A673 (cell line): ENCODE measurements at places on chromosomes 16 and 17. TPM values are rescaled to one million over a fixed set of nuclear protein-coding genes. Genes with fewer than 3 reads are reported as not detected.

DNA sequence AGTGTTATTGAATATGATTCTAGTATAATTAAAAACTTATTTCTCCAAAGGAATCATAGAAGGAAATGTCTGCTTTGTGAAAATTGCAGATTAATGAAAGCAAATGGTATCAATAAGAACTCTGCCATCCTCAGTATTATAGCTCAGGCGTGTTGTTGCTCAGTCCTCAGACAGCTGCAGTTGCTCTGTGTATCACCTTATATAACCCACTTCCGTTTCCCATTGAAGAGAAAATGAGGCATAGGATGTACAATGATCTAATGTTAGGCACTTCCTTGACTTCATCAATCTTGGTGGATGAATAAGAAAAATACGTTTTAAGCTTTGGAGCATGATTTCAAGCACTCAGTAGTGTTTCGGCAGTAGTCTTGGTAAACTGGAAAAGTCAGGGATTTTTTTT, 14.1 kb downstream of the MFSD11 start:
- no peaks in the 10 kb centered on the region for H3K4me1 ChIP-seq
- H3K27ac ChIP-seq, result no peak overlapping the region
- H3K4me3 ChIP-seq, result no peak overlapping the region
- DNase-seq, result no peak
- peaks cover 9% of the 10 kb centered on the region for H3K36me3 ChIP-seq
- no peaks in the 10 kb centered on the region for H3K27me3 ChIP-seq

- no peak overlapping the region for H3K27ac ChIP-seq
- H3K36me3 ChIP-seq, result peaks cover 94% of the 10 kb centered on the region
- H3K27me3 ChIP-seq, result no peaks in the 10 kb centered on the region
- H3K4me1 ChIP-seq, result no peaks in the 10 kb centered on the region
- H3K4me3 ChIP-seq, result no peak overlapping the region
- peak; percentile 82 for DNase-seq
Observed at GRCh38 chr17:47978324-47978723, 7.4 kb downstream of the CDK5RAP3 start.

ARHGAP23 gene
- total RNA-seq, result 19.0 and 24.9 TPM in 2 replicates

- H3K27me3 ChIP-seq, result no peaks in the 10 kb centered on the region
- no peak for DNase-seq
- peak overlapping the region; percentile 2 for H3K27ac ChIP-seq
- peaks cover 13% of the 10 kb centered on the region for H3K4me1 ChIP-seq
Observed at GRCh38 chr16:85321509-85322271, 209.4 kb upstream of the CIBAR2 start.

GGT6 gene
- total RNA-seq, result not detected in 2 replicates

C16orf96 gene
- total RNA-seq, result not detected in 2 replicates

- H3K27me3 ChIP-seq, result no peaks in the 10 kb centered on the region
- H3K27ac ChIP-seq, result no peak overlapping the region
- H3K4me3 ChIP-seq, result no peak overlapping the region
- DNase-seq, result no peak
- no peaks in the 10 kb centered on the region for H3K4me1 ChIP-seq
- H3K36me3 ChIP-seq, result no peaks in the 10 kb centered on the region
Observed at GRCh38 chr17:41512546-41513167, 6.0 kb downstream of the KRT15 start.

GRCh38 chr17:82309656-82310570, 7.5 kb downstream of the CD7 start:
- H3K36me3 ChIP-seq, result no peaks in the 10 kb centered on the region
- no peak overlapping the region for H3K27ac ChIP-seq
- H3K4me1 ChIP-seq, result no peaks in the 10 kb centered on the region
- H3K27me3 ChIP-seq, result no peaks in the 10 kb centered on the region
- no peak overlapping the region for H3K4me3 ChIP-seq
- no peak for DNase-seq

DNA sequence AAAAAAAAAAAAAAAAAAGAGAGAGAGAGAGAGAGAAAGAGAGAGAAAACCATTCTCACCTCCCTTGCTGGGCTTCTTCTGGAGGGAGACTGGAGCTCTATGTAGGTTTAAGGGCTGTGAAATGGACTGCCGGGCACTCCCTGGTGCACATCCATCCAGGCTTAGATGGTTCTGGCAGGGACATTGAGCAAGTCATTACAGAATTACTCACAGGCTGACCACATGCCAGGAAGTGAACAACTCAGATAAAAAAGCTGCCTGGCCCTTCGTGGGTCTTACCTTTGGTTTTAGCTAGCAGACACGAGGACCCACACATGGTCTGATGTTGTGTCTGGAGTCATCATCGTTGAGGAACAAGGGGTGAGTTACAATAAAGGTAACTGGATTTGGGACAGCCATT, 847.4 kb upstream of the EEF2KMT start:
- no peak overlapping the region for H3K4me3 ChIP-seq
- no peaks in the 10 kb centered on the region for H3K4me1 ChIP-seq
- no peaks in the 10 kb centered on the region for H3K27me3 ChIP-seq
- DNase-seq, result no peak
- no peak overlapping the region for H3K27ac ChIP-seq

FA2H gene
- not detected in 2 replicates for total RNA-seq

CHST4 gene
- not detected in 2 replicates for total RNA-seq

GRCh38 chr16:56747486-56748045, 17.6 kb downstream of the NUP93 start:
- no peak overlapping the region for H3K4me3 ChIP-seq
- H3K36me3 ChIP-seq, result no peaks in the 10 kb centered on the region
- no peak for DNase-seq
- H3K27me3 ChIP-seq, result no peaks in the 10 kb centered on the region

GRCh38 chr17:67862614-67863217, 37.4 kb downstream of the BPTF start:
- no peak overlapping the region for H3K4me3 ChIP-seq
- DNase-seq, result no peak
- no peaks in the 10 kb centered on the region for H3K27me3 ChIP-seq
- no peaks in the 10 kb centered on the region for H3K4me1 ChIP-seq
- no peak overlapping the region for H3K27ac ChIP-seq

KCNG4 gene
- not detected in 2 replicates for total RNA-seq

GRCh38 chr17:77266891-77267341, 126.1 kb downstream of the SEC14L1 start:
- no peak overlapping the region for H3K27ac ChIP-seq
- H3K4me1 ChIP-seq, result no peaks in the 10 kb centered on the region
- H3K36me3 ChIP-seq, result no peaks in the 10 kb centered on the region
- no peaks in the 10 kb centered on the region for H3K27me3 ChIP-seq

GRCh38 chr17:42493319-42493718, 34.6 kb downstream of the ATP6V0A1 start:
- H3K27me3 ChIP-seq, result no peaks in the 10 kb centered on the region
- H3K4me1 ChIP-seq, result no peaks in the 10 kb centered on the region
- H3K27ac ChIP-seq, result no peak overlapping the region
- H3K4me3 ChIP-seq, result no peak overlapping the region
- no peak for DNase-seq
